ENCODE measurements at places on chromosomes 2 and 18.

DNA sequence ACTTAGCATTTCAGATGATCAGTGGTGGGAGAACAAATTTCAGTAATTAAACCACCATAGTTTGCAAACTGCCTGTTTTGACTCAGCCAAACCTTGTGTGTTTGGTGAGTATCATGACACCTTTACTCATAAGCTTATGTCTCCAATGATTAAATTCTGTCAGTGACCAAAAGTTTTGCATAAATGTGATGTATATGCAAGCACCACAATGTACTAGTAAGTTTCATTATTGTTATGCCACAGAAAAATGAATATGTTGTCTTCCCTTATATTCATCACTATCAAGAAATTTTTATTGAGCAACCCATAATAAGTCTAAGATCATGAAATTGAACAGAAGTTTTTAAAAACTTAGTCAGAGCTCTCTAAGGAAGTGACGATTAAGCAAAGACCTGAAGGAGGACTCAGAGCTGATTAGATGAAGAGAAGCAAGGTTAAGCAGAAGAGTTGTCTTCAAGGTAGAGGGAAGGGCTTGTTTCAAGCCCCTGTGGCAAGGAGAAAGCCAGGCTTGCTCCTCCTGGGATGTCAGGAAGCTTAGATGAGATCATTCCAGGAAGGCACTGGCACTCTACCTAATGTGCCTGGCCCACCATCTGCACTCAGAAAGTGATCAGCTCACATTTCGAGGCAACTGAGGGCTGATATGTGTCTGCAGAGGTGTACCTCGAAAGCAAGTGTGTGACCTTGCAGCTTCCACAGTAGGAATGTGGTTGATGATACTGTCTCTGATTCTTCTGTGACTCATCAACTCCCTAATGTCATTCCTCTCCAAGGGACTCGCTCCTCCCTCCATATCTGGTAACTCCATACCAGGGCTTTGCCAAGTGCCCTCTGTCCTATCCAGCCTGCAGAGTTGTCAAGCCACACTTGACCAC is 54.7 kb downstream of the KCTD18 start:
- DNase-seq, result no peak

- DNase-seq, result no peak
Observed at GRCh38 chr18:56563568-56563967, 74.8 kb downstream of the TXNL1 start.

- DNase-seq, result no peak
Observed at GRCh38 chr2:55936351-55936750, 12.8 kb upstream of the EFEMP1 start.

- peak; percentile 40 for DNase-seq
Observed at GRCh38 chr2:106098081-106098480, 96.0 kb downstream of the UXS1 start.

- DNase-seq, result no peak
Observed at GRCh38 chr2:141329964-141330363, 800.9 kb downstream of the LRP1B start.

DNA sequence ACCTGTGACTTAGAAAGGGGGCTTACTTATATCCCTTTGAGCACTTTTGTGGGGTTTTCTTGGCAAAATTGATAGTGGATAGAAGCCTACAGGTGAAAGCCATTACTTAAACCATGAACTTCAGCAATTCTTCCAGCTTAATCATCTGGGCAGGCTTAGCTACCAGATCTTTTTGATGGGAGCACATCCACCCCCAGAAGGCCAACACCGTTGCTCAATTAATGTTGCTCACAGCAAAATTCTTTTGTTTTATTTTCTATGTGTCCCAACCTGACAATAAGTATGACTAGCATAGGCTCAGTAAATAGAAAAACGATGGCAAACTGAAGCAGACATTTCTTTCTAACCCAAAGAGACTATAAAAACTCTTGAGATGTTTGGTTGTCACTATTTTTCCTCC is 269.4 kb upstream of the TCF4 start:
- DNase-seq, result no peak

DNA sequence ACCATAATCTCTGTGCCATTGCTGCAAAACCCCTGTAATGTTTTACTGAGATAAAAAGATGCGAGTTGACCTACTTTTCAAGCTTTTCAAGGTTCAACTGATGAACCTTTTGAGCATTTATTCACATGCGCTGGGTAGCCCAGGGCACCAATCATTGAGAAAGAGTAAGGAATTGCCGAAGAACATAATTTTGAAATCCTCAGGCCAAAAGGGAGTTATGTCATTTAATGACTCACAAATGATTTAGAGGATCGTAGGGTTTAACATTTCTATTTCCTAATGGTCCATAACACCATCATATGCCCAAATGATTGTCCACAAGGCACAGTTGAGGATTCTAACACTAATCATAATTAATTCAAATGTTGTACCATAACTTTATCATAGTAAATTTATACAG is 20.2 kb upstream of the DLX1 start:
- DNase-seq, result no peak

DNA sequence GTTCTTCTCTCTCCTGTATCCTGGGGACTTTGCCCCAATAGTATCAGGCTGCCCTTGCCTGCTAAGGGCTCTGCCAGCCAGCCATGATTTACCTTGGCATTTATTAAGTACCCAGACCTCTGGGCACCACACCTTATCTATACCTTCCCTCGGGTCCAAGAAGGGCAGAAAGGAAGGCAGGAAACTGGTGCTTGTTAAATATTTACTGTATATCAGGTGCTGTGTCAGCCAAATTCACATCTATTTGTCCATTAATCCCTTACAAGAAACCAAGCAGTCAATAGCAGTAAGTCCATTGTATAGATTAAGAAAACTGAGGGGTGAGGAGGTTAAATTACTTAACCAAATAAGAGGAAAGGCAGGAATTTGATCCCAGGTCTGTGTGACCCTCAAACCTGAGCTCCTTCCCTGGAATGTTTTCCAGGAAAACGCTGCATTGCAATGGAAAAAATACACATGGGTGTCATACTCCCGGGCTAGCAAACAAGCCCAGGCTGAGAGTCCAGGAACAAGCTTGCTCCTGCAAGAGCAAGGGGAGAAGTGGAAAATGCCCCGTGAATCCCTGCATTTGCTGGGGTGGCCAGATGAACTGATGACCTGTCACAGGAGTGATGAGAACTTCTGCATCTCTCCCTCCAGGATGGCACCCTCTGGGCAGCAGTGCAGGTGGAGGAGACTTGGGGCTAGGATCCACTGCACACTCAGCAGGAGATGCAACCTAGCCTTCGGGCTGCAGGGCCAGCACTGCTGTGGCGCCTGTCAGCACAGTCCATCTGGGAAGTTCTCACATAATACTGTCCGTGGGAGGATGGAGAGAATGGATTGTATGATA is 30.4 kb downstream of the CIB4 start:
- DNase-seq, result no peak

GRCh38 chr2:231732604-231733003 is 24.3 kb downstream of the PTMA start:
- no peak for DNase-seq
